CD8-positive, alpha-beta T cell (primary cell): ENCODE measurements at places on chromosomes 2 and 18. TPM values are rescaled to one million over a fixed set of nuclear protein-coding genes. Genes with fewer than 3 reads are reported as not detected.
A peak's percentile ranks its signal among the peaks of the same experiment; 100 is the strongest.

DNA sequence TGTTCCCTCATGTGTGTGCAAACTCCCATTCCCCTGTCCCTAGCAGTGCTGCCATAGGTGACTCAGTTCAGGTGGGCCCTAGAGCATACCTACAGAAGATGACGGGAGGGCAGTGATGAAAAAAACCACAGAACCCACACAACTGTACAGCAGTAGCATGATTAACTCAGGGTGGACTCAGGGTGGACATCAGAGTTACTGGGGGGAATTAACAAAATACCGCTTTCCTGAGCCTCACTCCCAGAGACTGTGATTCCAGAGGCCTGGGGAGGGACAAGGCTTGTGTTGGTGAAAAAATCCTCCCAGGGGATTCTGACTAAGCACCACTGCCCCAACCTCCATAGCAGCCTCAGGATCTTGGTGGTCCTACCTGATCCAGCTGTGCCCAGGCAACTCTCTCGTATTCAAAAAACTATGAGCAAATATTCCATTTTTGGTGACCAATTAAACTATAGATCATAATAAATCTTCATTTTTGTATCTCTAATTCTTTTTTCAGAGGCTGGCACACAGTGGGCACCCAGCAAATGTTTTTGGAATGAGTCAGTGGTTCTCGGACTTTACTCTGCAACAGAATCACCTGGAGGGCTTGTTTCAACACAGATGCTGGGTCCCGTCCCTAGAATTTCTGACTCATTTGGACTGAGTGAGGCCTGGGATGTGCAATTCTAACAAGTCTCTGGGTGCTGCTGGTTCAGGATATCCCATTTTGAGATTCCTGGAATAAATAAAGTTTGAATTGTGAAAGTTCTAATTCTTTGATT is 84.1 kb upstream of the NABP1 start:
- DNase-seq: no peak

GRCh38 chr2:86764661-86765309 is 25.9 kb downstream of the CD8A start:
- DNase-seq: peak; percentile 47

- DNase-seq: no peak
Measured at GRCh38 chr2:201522965-201523364, 71.4 kb downstream of the STRADB start.

DNA sequence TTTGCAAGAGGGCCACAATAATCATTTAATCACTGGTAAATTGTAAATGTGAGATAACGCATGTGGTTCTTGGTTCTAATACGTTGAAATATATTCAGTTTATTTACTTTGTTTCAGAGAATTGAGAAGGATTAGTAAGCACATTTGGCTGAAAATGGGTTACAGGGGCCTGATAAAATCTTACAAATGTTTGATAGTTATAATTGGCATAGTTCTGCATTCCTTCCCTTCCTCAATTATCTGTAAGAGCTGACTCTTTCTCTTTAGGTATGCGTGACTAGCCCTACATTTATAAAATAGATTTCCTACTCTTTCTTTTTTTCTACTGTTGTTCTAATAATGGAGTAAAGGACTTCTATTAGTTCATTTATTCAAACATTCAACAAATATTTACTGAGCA is 685.2 kb downstream of the NUP35 start:
- no peak for DNase-seq

DNA sequence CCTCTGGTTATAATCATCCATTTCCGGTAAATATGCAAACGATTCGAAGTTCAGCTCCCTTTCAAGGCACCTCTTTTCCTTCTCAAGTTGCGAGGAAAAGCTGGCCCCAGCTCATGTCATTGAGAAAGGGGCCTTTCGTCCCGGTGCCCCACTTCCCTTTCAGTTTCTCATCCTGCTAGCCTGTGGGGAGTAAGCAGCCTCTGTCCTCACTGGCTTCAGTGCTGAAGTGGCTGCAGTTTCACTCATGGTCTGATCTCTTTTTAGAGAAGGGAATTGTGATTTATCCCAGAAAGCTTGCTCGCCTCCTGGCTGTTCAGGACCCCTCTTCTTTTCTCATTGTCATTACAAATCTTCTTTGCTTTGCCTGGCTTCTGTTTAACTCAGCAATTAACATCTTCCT is 207.5 kb downstream of the NR4A2 start:
- DNase-seq: no peak

DNA sequence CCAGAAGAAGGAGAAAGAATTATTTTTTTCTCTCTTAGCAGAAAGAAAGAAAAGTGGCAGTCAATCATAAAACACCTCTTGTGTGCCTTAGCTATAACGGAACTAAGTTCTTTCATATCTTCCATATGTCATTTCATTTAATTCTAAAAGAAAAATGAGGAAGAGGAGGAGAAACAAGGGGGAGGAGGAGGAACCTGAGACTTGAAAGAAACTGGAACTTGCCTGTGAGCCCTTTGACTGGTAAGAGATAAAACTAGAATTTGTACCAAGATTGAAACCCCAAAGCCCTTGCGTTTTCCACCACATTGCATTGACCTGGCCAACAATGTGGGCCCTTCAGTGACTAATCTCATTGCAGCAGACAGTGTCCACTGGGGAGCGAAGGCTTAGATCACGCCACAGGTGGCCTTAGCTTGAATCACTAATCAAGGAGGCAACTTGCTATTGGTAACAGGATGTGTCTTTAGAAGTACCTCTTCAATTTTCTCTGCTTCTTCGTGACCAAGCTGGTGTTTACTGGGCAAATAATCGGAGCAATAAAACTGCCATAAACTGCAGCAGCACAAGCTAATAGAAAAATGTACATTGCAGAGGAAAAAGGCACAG is 307.9 kb downstream of the CLIP4 start:
- no peak for DNase-seq

The PSMD14 gene
- total RNA-seq: 29.8 TPM

The ANKRD30BL gene
- total RNA-seq: not detected

DNA sequence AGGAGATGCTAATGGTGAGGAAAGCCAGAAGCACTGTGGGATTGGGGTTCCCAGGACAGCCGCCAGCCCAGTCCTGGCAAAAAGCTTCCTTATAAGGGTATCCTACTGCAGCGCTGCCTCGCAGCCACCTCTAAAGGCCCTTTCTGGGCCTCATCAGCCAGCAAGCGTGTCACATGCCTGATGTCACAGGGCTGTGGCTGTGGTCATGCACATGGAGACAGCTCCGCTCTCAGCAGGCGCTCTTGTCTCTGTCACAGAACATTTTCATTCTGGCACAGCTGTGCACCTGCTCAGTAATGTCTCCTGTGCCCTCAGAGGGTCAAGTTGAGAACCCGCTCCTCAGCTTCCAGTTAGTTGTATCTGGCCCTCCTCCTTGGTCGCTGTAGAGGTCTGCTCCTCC is 17.7 kb upstream of the MAL start:
- DNase-seq: no peak

DNA sequence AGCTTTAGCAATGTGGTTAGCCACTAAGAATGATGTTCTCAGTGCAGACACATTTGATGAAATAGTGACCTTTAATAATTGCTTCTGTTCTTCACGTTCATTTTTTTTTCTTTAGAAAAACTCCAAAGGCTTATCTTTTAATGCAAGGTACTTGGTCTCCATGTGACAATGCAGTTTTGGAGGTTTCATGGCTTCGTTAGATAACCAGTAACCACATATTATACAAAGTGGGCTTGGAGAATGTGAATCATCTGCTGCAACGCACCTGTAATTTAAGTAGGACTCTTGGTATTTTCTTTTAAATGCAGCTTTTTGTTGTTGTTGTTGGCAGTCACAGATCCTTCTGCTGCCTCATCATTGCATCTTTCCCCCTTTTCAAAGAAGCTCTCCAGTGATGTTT is 1606.3 kb downstream of the SUCLG1 start:
- DNase-seq: no peak

The ZNF385B gene
- not detected for total RNA-seq

DNA sequence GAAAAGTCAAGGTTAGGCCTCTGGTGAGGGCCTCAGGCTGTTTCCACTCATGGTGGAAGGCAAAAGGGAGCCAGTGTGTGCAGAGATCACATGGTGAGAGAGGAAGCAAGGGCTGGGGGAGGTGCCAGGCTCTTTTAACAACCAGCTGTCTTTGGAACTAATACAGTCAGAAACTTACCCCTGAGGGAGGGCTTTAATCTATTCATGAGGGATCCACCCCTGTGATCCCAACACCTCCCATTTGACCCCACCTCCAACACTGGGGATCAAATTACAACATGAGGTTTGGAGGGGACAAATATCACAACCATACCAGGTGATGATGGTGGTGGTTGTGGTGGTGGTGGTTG is 10.9 kb downstream of the POLI start:
- DNase-seq: no peak

The PDE11A gene
- total RNA-seq: not detected

DNA sequence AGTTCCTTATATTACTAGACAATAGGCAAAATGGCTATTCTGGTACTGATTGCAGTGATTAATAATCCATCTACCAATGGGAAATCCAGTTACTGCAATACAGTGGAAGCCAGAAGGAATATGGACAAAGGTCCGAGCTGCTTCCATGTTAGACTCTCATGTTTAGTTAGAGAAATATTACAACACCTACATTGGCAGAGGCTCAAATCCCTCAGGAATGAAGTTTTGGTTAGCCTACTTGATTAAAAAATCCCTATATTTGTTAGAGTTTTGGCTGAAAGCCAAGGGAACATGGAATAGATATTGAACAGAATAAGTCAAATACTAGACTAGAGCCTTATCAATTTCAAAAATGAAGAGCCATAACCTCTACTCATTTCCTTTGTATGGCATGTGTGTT is 48.5 kb downstream of the ARL6IP6 start:
- no peak for DNase-seq

GRCh38 chr18:13308369-13308768 is 89.8 kb downstream of the LDLRAD4 start:
- no peak for DNase-seq

DNA sequence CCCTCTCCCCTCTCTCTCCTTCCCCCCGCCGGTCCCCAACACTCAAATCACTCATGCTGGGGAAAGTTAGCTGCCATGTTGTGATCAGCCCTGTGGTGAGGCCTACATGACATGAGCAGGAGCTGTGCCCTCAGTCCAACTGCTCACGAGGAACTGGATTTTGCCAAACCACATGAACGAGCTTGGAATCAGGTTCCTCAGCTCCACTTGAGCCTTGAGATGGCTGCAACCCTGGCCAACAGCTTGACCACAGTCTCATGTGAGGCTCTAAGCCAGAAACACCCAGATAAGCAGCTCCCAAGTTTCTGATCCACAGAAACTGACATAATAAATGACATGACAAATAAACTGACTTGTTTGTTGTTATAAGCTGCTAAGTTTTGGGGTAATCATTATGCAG is 38.4 kb downstream of the ARL4C start:
- no peak for DNase-seq

- DNase-seq: no peak
Measured at GRCh38 chr2:28225473-28226080, 167.1 kb upstream of the FOSL2 start.

GRCh38 chr2:63494100-63494499 is 94.2 kb downstream of the WDPCP start:
- no peak for DNase-seq

GRCh38 chr2:174014011-174014698 is 49.0 kb upstream of the SP3 start:
- DNase-seq: no peak

- no peak for DNase-seq
Measured at GRCh38 chr2:42858140-42859005, 66.0 kb upstream of the HAAO start.

GRCh38 chr2:196987298-196987648 is 60.8 kb upstream of the PGAP1 start:
- DNase-seq: no peak
